ENCODE measurements at places on chromosomes 12 and 14.

DNA sequence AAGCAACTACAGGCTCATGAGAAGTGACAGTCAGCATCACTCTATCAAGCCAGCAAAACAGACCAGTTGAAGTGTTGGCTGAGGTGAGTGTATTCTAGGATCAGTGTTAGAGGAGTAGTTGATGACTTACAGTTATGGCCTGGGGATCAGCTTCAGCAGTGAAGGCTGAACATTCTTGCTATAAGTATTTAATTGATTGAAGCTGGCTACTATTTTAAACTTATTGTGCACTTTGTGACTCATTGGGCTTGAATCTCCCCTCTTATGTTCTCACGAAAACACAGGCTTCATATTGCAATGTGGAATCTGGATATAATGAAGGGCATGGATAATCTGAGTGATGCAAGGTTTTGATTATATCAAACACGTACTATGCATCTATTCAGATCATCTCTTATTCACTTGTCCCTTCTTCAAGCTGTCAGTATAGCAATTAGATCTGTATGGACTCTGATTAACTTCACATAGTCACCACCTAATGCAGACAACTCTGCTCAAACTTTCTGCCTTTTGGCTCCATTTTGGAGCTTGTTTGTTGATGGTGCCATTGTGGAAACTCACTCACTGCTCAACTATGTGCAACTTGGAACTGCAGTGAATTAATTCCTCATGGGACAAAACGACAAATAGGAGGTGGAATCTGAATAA lies 309.2 kb downstream of the SLC16A7 start:
- DNase-seq: no peak

- no peak for DNase-seq
Observed at GRCh38 chr12:107843351-107844311, 69.1 kb downstream of the ASCL4 start.

DNA sequence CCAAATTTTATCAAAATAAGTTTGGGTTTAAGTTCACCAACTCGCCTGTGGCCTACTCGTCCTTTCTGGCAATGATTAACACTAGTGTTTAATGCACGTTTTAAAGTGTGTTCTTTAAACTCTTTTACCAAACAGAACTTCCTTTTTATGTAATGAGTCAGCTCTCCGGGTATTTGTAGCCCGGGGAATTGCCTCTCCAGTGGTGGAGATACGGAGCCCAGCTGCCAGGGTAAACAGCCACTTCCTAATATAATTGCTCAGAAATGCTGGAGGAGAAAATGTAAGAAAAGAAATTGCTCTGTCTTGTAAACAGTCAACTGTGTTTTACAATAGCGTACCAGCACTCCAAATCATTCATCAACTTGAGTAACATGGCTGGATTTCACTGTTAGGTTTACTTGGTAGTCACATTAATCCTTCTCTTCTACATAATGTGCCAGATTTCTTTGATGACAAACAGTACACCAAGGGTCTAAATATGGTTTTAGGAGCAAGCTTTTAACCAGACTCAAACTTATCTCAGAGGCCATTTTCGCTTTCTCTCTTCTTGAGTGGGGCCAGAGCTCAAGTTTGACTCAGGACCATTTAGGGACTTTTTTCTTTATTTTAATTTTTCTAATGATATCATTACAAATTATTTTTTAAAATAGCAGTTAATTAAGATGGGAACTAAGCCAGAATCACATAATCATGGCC lies 101.2 kb upstream of the SLC38A2 start:
- DNase-seq: peak; percentile 95

DNA sequence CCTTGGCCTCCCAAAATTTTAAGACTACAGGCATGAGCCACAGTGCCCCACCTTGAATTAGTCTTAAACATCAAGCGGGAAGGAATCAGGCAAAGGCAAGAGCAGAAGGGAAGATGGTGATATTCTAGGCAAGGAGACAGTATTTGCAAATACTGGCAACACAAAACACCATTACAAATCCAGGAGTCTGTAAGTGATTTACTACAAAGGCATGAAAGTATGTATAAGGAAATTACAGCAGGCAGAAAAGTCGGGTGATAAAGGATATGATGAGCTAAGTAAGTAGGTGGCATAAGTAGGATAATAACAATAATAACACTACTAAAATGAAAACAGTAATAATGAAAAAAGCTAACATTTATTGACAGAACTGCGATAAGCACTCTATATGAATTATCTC lies 28.5 kb downstream of the FMNL3 start:
- DNase-seq: no peak

GRCh38 chr14:63096186-63096585 lies 50.9 kb upstream of the KCNH5 start:
- no peak for DNase-seq

DNA sequence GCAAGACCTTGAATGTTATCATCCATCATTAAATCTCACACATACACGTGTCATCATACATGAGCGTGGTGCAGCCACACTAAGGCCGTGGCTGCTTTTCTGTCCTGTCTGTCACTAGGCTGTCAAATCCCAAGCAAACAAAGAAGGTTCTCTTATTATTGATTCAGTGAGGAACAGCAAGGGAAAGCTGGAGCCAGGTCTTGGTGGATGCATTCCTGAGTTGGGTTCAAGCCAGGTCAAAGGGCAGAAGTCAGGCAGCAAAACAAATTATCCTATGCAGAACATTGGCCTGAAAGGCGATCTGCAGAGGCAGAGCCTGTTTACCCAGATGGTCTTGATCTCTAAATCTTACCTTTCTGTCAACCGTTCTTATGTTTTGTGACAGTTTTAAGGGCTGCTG lies 252.3 kb downstream of the NEDD1 start:
- DNase-seq: no peak

DNA sequence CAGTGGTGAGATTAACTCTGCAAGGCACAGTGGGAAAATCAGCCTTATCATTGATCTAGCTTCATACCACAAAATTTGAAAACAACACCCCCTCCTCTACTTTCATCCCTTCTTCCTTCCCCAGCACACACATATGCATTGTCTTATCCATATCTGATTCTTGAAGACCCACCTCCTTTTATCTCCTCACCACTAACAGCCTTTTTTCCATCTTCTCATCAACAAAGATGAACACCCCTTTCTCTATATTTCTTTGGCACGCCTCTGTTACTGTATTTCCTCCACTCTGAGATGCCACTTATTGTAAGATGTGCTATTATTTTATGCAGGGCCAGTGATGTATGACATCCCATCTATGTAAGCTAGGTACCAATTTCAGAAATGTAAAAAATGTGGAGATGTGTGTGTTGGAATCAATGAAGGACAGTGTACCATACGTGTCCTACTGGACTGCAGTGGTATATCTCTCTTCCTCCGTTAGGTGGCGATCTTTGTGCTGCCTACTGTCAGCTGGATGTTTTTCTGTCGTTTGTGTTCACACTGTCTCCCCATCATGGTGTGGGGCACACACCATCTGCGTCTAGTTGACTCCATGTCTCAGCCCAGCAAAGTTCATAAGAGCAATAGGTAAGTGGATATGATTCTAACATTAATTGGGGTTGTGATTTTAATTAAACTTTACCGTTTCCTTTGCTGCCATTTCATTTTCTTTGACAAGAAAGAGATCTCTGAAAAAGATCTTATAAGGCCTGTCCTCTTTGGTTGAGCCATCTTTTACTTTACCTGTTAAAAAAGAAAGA lies 24.0 kb downstream of the CCDC38 start:
- peak; percentile 45 for DNase-seq

All from fibroblast of villous mesenchyme (primary cell).